ENCODE measurements at places on chromosomes 5 and 9.

DNA sequence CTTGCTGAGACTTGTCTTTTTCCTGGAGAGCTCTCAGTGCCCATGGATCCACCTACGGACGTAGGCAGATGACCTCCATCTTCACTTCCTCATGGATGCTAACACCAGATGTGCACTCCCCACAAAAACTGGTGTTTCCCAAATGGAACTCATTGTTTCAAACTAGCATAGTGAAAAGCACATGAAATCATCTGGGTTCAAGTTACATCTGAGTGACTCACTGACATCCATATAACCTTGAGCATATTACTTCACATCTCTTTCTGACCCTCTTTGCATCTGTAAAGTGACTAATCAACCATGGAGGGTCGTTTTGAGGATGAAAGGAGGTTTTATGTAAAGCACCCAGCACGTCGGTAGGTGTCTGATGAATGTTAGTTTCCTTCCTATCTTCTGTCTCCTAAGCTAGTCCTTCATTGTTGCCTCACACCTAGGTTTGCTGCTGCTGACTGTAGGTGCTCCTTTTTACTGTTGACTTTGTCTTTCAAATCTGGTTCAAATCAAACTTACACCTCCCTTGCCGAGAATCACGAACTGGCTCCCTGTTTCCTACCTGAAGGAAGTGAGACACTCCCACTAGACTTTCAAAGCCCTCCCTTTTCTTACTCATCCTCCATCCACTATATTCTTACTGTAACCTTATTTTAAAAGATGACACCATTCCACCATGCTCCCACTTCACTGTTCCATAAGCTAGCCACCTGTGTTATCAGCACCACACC, 10.3 kb downstream of the OCLN start:
- DNase-seq: no peak

DNA sequence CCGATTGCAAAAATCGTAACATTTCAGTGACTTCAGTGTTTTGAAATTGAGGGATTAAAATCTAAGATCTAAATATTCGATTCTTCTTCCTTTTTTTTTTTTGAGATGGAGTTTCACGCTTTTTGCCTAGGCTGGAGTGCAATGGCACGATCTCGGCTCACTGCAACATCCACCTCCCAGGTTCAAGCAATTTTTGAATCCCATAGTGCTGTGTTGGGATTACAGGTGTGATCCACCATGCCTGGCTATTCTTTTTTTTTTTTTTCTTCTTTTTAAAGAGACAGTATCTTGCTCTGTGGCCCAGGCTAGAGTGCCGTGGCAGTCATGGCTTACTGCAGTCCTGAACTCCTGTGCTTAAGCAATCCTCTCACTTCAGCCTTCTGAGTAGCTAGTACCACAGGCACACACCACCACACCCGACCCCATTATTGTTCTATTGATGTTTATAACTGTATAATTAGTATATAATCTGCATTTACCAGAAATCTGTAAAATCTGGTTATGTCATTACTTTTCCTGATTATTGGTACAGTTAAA, 42.7 kb downstream of the NSD1 start:
- no peak for DNase-seq

DNA sequence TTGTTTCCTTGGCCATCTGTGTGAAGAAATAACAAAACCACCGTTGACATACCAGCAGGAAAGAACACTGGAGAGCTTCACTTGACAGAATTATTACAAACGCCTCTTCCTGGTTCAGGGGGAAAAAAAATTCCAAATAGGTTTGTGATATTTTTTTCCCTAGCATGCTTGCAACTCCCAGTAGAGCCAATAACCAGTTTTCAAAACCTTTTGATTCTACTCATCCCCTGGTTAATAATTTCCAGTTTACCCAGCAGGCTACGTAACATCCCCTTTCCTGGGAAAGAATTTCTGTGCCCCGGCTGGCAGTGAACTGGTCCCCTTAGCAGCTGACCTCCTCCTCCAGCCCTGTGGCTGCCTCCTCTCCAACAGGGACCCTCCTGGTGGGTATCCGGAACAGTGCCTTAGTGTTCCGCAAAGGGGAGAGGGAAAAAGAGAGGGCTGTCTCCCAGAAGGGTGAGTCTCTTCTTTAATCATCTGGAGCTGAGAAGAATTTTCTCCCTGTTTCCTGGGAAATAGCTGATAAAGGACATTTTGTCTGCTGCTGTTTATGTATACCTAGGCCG, 72.8 kb upstream of the BOD1 start:
- no peak for DNase-seq

DNA sequence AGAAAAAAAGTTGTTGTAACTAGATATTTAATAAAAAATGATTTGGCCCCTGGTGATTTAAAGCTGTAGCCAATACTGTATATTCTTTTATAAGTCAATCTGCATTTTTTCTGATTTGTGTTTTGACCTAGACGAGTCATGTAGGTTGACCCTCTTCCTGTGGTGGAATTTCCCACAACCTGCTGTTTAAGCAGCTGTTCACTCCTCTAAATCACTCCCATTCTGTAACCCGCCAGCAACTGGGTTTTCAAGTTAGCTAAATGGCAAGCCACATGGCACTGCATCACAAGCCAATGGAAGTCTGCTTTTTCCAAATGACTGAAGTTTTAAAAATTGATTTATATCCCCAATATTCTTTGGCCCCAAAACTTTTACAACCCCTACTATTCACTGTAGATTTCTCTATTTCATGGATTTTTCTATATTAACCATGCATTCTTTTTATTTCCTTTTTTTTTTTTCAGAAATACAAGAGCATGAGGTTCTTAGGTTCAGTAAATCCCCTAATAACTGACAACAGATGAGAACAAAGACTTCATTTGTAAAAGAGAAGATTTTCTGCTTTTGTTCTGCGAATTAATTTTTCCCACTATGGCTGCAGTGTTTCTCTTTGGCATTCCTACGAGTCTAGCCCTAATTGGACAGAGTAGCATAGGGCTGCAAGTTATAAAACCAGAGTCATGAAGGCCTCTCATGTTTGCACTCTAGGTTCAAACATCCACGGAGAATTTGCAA, 184.5 kb upstream of the TLE4 start:
- no peak for DNase-seq

- no peak for DNase-seq
Observed at GRCh38 chr5:112059579-112060135, 302.7 kb upstream of the NREP start.

GRCh38 chr9:81150016-81150625, 539.2 kb downstream of the TLE1 start:
- no peak for DNase-seq

GRCh38 chr5:134595458-134595838, 37.2 kb downstream of the SAR1B start:
- no peak for DNase-seq

GRCh38 chr9:117290856-117291622, 123.8 kb downstream of the ASTN2 start:
- DNase-seq: no peak

GRCh38 chr9:127968700-127969383, 11.9 kb downstream of the EEIG1 start:
- no peak for DNase-seq

DNA sequence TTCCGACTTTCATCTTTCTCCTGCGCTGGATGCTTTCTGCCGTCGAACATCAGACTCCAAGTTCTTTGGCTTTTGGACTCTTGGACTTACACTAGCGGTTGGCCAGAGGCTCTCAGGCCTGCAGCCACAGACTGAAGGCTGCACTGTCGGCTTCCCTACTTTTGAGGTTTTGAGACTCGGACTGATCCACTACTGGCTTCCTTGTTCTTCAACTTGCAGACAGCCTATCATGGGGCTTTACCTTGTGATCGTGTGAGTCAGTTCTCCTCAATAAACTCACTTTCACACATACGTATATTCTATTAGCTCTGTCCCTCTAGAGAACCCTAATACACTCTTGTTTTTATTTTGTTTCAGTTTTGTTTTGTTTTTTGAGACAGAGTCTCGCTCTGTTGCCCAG, 10.3 kb downstream of the FKBP15 start:
- DNase-seq: no peak

- no peak for DNase-seq
Observed at GRCh38 chr5:122972877-122973276, 63.6 kb downstream of the PPIC start.

DNA sequence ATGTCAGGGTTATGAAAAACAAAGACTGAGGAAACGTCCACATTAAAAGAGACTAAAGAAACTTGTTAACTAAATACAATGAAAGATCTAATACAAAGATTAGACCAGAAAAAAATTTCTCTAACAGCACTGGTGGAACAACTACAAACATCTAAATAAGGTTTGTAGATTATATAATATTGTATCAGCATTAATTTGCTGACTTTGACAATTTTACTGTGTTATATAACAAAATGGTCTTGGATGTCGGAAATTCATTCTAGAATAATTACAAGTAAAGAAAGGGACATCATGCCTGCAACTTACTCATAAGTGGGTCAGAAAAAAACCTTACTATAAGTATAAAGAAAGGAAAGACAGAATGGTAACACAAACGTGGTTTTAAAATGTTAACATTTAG, 50.1 kb downstream of the PJA2 start:
- no peak for DNase-seq

GRCh38 chr9:78777747-78778146, 480.8 kb downstream of the PSAT1 start:
- DNase-seq: no peak

DNA sequence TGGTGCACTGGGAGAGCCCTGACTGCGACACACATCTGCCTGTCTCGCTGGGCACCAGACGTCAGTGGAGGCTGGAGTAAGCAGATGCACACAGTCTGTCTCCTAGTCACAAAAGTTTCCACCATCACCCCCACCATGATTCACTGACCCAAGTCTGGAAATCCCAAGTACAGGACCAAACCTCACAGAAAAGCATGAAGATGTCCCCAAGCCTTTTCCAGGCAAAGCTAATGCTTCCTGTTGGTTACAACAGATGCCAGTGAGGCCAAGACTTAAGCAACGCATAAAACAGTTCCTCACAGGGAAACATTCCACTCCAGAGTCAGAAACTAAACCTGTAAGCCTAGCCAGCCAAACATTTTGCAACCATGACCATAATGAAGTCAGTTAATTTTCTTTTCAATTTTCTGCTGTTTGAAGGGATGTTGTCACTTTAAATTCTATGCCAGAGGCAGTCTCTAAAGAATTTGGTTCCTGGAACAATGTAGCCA, 259.3 kb upstream of the SLC30A5 start:
- DNase-seq: no peak

- no peak for DNase-seq
Observed at GRCh38 chr5:92222449-92222848, 839.3 kb upstream of the ARRDC3 start.

DNA sequence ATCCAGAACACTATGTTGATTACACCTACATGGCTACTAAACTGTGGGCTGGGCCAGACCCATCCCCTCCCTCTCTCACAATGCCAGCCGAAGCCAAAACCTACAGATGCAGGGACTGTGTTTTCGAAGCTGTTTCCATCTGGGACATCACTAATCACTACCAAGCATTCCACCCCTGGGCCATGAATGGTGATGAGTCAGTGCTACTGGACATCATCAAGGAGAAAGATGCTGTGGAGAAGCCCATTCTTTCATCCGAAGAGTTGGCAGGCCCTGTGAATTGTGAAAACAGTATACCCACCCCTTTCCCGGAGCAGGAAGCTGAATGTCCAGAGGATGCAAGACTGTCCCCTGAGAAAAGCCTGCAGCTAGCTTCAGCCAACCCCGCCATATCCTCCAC, 65.0 kb downstream of the ZNF462 start:
- no peak for DNase-seq

- DNase-seq: no peak
Observed at GRCh38 chr9:108093773-108094675, 604.5 kb upstream of the KLF4 start.

- DNase-seq: no peak
Observed at GRCh38 chr9:70205366-70206020, 53.3 kb upstream of the SMC5 start.

DNA sequence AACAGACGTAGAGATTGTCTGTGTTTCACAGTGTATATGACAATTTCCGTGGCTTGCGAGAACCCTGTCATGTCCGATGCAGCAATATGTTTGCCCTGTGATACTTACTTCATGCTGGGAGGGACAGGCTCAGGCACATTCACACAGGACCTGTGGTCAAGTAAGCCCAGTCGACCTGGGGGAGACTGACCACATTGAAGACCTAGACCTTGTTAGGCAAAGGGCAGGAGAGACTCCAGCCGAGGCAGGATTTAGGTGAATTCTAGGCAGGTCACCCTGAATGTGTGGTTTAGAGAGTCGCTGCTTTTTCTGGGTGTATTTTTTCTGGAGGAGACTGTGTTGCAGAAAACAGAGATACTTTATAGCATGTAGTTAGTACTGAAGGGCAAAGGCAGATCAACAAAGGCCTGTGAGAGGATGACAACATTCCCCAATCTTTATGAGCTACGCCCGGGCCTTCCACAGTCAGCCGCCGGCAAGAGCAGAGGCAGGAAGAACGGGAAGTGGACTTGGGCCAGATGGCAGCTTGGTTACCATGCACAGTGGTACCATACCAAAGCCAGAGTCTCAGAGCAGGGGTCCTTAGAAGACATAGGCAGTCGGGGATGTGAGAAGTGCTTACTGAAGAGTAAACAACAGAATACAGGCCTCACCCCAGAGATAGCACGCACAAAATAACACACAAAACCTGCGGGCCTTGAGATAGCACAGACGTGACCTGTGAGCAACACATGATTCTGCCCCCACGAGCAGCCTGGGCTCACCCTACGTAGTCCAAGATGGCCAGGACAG, 220.7 kb downstream of the CACNA1B start:
- no peak for DNase-seq

GRCh38 chr9:34701769-34702736, 7.9 kb downstream of the CCL21 start:
- peak; percentile 58 for DNase-seq

GRCh38 chr9:133543772-133544467, 9.4 kb downstream of the ADAMTSL2 start:
- DNase-seq: no peak

DNA sequence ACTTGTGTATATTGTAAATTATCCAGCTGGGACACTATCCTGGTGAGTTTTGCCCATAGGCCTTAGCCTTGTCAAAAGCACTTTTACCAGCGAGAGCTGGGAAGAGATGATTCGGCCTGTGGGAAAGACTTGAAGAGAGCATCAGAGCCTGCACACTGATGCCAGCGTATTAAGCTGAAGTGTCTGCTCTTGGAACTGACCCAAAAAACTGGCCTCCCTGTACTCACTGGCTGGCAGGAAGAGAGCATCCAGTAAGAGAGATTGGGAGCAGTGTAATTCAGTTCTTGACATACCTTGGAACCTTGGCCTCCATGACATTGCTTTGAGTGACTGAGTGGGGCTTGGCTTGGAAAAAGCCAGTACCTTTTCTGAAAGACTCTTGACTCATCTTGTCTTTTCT, 73.7 kb downstream of the ZNF462 start:
- DNase-seq: no peak

DNA sequence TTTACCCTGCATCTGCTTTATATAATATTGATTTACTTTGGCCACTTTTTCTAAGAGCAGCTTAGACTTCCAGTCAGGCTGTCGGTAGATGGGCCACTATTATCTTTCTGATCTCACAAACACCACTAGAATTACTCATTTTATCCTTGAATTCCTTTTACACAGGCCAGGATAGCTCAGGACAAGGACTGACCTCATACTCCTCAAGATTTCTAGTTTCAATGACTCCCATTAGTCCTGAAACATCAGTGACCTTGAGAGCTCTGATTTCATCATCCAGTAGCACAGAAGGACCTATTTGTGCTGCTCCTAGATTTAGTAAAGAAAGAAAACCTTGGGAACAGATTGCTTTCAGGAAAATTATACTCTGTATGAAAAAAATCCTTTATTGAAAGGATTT, 727.9 kb upstream of the PTPRD start:
- no peak for DNase-seq

- no peak for DNase-seq
Observed at GRCh38 chr9:106928350-106928749, 65.4 kb downstream of the ZNF462 start.

GRCh38 chr5:109486200-109486804, 76.5 kb upstream of the PJA2 start:
- DNase-seq: no peak

Measured in stimulated activated CD8-positive, alpha-beta memory T cell treated with anti-CD3 and anti-CD28 coated beads, Interleukin-7, amount 100 ng/mL, for 48 hours (primary cell).